Activated CD8-positive, alpha-beta memory T cell treated with anti-CD3 and anti-CD28 coated beads for 4 hours (primary cell): ENCODE measurements at places on chromosomes 2 and 18.

- no peak for DNase-seq
Observed at GRCh38 chr18:32760391-32760790, 12.4 kb downstream of the KLHL14 start.

- no peak for DNase-seq
Observed at GRCh38 chr18:394987-395362, 105.5 kb downstream of the COLEC12 start.

DNA sequence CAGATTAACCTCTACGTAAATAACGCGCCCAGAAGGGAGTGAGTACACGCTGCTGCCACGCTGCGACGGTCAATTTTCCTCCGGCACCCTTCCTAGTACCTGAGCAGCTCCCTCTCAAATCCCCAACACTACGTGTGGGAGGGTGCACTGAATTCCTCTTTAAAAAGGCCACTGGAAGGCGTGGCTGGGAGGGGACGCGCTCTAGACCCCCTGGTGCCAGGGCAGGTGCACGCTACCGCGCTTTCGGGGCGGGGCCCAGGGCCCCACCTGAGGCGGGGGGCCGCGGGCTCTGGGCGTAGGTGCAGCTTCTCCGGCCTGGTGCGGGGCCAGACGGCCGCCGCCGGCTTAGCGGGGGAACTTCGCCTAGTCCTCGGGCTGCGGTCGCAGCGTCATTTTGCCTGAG lies 668 bp upstream of the ANKRD12 start:
- no peak for DNase-seq

GRCh38 chr2:240881913-240882312 lies 13.3 kb downstream of the AGXT start:
- no peak for DNase-seq

DNA sequence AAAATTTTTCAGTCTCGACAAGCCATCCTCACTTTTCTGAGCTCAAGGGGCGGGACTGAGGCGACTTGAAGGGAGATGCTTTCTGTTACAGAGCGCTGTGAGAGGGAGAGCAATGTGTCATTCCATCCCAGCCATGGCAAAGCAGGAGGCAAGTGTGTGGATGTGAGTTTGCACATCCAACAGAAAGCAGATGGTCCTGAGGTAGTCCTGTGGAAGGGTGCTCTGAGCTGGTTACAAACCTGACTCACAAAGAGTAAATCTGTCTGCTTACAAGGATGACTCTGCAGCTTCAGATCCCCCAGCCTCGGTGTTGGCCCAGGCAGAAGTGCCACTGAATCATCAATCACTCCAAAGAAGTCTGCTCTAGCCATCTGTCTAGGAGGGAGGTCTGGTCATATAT lies 482.0 kb upstream of the DCC start:
- no peak for DNase-seq

GRCh38 chr2:23452853-23453420 lies 68.0 kb downstream of the KLHL29 start:
- no peak for DNase-seq

DNA sequence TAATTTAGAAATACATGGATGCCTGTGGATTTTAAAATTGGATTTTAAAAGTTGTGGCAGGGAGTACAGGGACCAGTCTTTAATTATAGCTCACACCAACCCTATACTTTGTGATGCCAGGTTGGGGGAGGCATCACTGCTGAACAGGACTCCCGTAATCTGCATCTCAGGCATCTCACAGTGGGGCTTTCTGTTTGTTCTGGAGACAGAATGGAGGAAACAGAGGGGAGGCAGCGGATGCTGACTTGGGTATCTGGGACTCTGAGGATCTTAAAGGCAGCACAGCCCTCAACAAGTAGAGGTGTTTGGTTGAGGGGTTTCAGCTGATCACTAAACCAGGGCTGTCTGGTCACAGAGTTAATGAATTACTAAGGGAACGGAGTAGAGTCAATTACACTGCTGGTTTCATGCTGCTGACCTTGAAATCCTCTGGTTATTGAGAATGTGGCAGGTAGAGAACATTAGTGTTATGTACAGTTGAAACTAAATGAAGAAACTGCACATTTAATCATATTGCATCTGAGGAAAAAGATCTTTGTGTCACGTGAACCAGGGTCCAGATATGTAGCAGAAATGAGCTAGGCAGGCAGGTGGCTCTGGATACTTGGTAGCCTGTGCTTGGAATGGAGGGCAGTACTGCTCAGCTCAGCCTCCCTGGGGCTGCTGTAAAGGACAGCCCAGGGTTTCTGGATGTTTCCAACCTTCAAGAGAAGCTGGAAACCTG lies 40.3 kb downstream of the FHOD3 start:
- DNase-seq, result no peak

DNA sequence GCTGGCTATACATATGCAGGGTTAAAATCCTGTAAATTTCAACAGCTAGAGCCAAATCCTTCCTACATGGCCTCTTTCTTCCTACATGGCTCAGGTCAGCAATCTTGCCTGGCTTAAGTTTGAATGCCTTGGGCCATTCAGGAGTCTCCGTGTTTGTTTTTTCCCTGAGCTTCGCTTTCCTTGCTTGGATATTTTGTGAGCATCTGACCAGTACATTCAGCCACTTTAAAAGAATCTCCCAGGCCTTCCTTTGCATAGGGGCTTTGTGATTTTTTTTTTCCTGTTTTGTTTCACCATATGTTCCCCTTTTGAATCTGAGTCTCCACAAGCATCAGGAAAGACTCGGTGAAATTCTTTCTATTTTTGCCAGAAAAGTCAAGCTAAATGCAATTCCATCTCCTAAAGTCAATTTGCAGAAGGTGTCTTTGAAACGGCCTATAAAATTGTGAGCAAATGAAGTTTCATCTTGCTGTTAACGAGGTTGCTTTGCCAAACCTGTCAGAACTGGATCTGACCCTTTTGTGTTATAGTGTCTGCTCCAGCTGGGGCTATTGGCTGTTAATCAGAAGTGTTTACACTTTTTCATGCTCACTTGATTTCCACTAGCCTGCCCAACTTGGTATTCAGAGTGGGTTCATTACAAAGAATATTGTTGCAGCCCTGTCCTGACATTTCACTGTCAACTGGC lies 256.9 kb downstream of the DCC start:
- DNase-seq, result no peak

DNA sequence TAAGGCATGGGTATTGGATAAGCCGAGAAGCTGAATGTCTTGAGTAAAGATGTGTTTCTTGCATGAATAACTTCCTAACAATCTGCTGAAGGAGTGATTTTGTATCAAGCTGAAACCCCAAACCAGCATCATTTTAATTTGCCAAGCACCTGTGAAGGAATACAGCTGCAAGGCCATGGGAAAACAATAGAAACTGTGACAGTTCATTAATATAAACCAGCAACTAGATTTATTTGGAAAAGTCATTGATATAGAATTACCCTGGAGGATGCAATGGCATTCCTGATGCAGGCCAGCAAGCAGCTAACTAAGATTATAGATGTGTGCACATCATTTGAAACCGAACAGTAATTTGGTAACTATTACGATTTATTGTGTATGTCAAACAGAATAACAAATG lies 155.7 kb upstream of the TCF4 start:
- DNase-seq, result no peak

DNA sequence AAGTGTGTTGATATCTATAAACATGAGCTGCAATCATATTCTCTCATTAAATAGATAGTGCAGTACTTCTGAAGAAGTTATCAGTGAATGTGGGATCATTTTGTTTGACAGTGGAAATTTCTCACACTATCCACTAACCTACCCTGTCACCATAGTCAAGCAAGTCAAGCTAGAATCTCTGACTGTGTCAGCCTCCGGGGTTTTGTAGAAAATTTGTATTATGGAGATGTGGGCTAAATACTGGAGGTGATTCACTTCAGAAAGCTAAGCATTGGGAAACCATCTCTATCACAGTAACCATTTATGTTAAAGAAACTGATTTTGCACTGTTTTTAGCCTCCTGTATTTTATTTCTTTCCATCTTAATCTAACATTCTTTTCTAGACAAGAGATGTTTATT lies 126.6 kb upstream of the CREB1 start:
- DNase-seq, result no peak

DNA sequence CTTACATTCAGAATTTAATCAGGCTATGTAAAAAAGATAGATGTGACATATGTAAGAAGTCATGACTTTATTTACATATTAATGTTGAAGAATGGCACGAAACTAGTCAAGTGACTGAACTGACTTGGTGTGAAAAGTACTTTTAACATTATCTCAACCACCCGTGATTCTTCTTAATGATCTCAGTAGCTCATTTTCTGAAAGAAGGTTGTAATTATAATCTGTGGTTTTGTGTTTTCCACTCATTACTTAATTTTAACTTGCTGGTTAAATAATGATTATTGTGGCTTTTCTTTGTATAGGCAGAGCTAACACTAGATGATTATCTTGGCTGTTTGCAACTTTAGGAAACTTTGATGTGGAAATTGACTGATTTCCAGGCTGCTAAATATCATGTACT lies 18.5 kb downstream of the KCNJ13 start:
- DNase-seq, result no peak

- DNase-seq, result no peak
Observed at GRCh38 chr2:61707984-61708852, 145.6 kb downstream of the FAM161A start.

DNA sequence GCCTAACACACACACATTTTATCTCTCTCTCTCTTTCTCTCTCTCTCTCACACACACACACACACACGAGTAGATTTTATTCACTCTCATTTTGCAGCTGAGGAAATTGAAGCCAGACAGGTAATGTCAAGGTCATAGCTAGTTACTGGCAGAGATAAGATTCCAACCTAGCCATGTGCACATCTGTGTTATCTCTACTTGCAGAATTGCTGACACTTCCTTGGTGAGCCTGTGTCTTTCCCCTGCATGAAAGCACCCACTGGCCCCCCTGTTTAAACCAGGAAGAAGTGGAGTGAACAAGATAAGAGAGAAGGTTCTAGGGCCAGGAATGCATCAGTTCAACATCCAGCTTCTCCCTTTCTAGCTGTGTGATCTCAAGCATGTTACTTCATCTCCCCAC lies 423.7 kb downstream of the TXNL1 start:
- DNase-seq, result no peak

- DNase-seq, result no peak
Observed at GRCh38 chr2:53170466-53170865, 597.1 kb upstream of the CHAC2 start.

GRCh38 chr2:128438091-128438490 lies 119.4 kb upstream of the HS6ST1 start:
- DNase-seq, result no peak

DNA sequence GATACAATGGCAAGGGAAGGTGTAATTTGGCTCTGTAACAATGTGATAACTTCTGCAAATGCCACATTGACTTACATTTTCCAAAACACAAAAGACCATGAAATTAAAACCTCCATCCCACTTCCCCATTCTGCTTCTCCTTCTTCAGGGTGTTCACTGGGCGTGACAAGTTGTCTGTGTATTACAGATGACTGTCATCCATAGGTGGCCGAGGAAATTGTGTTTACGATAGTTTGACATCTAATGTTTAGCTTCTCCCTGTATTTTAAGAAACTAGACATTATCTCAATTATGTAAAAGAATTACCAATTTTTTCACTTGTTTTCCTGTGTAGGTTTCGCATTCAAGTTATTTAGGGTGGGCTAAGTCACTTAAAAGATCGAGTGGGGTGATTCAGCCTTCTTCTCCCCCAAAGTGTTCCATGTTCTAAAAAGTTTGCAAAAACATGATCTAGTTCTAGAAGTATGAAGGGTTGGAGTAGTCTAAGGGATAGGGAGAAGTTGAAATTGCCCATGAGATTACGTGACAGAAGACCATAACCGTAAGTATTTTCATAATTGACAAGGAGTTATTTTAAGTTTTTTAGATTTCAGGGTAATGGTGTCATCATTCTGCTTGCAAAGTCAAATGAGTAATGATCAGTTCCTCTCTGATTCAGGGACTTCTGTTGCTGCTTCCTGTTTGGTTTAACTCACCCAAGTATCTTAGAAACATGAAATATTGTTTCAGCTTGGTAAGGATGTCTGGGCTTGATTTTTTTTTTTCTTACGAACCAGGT lies 25.2 kb upstream of the CYTIP start:
- DNase-seq, result no peak

DNA sequence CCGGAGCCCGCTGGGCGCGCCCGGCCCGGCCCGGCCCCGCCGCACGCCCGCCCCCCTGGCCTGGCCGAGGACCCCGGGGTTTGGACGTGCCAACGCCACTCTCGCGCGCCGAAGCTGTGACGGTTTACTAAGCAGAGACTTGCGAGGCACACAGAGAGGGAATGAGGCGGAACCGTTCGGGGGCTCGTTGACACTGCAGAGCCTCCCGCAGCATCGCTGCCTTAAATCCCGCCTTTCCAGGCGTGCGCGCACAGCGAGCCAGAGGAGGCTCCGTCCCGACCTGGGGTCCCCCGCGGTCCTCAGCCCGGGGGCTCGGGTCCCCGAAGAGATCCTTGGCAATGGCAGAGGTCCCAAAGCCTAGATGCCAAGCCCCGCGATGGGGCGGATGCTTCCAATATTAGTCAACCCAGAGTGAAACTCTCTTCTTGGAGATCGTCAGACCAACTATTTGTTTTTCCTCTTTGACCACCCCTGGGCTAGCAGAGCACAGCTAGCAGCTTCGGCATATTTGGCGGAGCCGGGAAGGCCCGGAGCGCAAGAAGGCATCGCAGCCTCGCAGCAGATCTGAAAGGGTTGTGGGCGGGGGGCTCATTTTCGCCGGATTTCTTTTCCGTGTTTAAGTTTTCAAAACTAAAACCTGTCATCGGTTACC lies at the start of gene ZNF385B:
TSS of gene ZNF385B (minus strand) at position 197 of the 652 bp plus-strand sequence.
- DNase-seq, result no peak

- DNase-seq, result no peak
Observed at GRCh38 chr2:235669983-235670962, 176.4 kb downstream of the AGAP1 start.
